ENCODE measurements at places on chromosomes 6 and 20.

DNA sequence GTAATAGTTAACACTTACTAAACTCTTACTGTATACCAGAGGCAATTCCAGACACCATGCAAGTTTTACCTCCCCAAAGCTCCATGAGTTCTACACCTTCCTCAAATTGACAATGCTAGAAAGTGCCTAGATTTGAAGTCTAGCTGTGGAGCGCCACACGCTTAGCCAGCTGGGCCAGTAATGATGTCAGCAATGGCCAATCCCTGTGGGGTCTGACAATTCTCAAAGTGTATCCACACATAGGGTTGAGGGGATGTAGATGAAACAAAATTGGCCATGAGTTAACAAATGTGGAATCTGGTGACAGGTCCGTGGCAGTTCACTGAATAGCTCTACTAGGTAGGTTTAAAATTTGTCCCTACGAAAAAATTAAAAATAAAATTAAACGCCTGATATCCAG is 1.3 kb downstream of the ZNF343 start:
- no peak for DNase-seq

DNA sequence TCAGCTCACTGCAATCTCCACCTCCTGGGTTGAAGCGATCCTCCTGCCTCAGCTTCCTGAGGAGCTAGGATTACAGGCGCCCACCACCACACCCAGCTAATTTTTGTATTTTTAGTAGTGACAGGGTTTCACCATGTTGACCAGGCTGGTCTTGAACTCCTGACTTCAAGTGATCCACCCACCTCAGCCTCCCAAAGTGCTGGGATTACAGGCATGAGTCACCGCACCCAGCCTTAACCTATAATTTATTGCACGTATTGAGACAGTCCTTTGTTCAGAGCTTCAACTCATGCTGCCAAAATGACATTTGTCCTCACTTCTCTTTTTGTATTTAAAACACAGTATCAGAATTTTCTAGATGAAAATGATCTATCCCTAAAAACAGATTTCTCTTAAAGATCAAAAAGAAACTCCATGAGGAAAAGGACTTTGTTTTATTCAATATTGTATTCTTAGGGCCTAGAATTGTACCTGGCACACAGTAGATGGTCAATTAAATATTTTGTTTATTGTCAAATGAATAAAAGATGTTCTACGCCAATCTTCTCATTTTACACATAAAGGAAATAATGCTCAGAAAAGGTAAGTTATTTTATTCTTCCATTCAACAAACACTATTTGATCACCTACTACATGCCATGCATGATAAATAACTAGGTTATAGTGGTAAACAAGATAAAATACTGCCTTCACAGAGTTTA is 10.8 kb downstream of the SERAC1 start:
- no peak for DNase-seq

- DNase-seq, result no peak
These were observed 103.3 kb downstream of the BACH2 start for GRCh38 chr6:90193359-90193758.

DNA sequence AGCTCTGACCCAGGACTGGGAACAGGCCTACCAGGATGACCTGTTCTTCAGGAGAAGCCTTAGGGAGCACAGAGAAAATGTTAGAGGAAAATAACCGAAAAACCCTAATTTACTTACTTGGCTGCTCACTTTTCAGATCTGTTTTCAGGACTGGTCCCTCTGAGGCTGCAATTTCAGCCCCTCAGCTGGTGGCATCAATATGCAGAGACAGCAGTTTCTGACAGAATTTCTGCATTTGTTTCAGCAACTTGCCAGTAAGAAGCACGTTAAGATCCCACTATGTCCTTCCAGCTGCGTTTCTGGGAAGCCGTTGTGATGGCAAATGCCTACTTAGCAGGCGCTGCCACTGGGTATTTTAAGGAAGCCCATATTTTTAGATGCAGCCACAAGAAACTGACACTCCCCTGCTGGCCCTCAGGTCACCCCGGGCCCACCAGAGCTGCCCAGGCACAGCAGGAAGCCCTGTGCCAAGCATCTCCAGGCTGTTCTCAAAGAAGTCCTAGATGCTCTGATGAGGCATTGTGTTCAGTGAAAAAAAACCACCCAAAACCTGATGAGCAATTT is 7.5 kb downstream of the YTHDF1 start:
- DNase-seq, result no peak

GRCh38 chr20:63657260-63657936 is 714 bp upstream of the RTEL1 start:
- DNase-seq, result no peak

DNA sequence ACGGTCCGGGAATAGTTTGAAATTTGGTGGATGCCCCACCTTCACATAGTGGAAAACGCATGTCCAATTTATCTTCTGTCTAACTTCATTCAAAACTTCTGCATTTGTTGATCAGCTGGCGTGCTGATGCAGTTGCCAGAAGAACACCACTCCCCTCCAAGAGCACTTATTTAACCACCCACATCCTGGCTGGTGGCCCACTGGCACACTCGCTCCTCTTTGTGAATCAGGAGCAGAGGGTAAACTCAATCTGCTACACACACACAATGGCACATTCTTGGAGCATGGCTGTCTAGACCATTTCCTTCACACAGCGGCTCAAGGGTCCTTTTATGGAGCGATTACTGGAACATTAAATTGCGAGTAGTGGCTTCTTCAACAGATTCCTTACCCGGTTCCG is 55.1 kb upstream of the CEP162 start:
- no peak for DNase-seq

DNA sequence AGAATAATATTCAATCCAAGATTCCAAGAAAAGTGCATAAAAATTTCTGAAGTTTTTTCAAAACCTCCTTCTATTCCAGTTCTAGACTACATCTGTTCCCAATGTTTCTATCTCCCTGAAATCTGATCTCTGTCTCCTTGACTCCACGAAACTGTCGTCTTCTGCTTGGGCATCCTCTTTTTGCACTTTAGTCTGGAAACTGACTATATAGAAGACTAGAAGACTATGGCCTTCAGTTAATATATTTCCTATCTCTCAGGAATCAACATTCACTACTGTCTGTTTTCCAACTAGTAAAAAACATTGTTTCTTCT is 745.4 kb upstream of the ADGRB3 start:
- DNase-seq, result no peak

DNA sequence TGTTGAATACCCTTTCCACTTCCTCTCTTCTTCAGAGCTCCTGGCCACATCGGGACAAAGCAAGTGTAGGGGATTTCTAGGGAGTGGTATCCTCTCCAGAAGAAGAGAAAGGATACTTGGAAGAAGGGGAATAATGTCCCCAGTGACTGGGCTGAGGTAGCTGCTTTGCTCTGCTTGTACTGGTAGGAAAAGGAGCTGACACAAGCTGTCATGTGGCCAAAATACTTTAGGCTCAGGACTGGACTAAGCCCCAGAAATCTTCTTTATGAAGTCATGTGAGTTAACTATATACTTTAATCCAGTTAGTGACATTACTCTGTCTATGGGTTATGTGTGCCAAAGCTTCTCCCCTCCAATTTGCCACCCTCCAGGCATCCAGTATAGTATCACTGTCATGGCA is 40.5 kb downstream of the AKIRIN2 start:
- no peak for DNase-seq

DNA sequence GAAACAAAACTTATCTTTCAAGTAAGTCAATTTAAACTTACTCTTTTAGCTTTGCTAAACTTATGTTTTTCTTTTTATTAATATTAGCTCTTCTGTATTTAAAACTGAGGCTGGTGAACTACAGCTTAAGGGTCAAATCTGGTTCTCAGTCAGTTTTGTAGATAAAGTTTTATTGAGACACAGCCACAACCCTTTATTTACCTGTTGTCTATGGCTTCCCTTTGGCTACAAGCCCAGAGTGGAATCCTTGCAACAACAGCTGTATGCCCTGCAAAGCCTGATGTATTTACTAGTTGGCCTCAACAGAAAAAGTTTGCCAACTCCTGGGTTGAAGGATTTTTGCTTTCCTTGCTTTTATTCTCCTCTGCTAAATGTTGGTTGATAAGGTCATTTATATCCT is 491.4 kb upstream of the RNF217 start:
- no peak for DNase-seq

- no peak for DNase-seq
These were observed 49.8 kb upstream of the FANCE start for GRCh38 chr6:35402136-35402855.

GRCh38 chr6:2103765-2104523 is 141.5 kb downstream of the GMDS start:
- no peak for DNase-seq

DNA sequence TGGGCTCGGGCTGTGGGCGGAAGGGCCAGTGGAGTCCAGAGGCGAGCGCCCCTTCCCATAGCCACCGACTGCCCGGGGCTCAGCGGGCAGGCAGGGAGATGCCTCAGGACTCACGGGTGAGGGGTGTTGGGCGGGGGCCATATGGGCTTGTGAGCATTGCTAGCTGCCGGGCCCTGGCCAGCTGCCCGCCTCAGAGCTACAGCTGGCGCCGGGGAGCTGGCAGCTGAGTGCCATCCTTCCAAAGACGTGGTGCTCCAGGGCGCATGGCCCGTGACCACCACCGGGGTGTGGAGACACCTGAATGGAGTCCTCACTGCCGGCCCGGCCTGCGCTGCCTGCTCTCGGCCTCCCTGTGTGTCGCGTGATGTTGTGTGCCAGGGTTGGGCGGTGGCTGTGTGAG is 10.6 kb upstream of the RBBP8NL start:
- no peak for DNase-seq

- no peak for DNase-seq
These were observed 16.4 kb downstream of the NFATC2 start for GRCh38 chr20:51526106-51526470.

GRCh38 chr20:46899621-46900020 is 5.0 kb downstream of the EYA2 start:
- DNase-seq, result no peak

DNA sequence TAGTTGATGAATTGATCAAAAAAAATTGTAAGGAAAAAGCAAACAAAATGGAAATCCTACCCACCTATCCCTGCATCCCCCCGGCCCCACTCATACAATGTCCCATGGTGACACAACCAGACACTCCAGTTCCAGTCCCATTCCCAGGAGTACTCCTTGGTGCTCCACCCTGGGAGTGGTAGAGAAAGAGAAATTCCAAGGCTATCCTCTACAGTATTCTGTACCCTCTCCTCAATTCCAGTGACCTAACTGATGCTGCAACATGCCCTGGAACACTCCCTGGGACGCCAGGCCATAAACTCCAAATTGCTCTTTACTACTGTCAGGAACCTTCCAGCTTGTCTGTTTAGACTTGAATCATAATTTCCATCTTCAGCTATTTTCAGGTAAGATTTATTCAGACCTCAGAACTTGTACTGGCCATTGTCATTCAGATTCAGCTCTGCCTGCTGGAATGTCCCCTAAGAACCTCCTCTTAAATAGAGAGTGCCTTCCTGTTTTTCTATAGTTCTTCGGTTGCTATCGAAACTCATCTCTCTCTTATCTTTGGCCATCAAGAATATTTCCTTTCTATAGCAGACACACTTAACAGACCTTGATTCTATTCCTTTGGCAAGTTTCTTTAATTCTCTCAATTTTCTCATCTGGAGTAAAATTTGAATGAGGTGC is 8.7 kb downstream of the GPX6 start:
- no peak for DNase-seq

- no peak for DNase-seq
These were observed 89.9 kb upstream of the SHLD1 start for GRCh38 chr20:5660346-5660745.

DNA sequence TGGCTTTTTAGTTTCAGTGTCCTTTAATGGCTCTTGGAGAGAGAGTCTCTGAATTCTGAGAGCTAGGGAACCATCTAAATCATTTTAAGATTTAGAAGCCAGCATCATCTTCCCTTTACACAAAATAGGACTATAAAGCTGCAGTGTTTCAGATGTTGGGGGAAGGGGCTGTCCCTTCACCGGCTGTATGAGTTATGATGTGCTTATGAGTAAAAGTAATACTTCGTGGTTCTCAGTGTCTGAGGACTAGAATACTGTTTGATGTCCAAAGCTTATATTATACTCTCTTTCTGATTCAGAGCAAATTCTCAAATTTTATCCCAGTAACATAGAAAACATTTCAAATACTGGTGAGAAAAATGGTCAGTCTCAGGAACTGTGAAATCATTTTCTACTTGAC is 63.5 kb upstream of the FAM8A1 start:
- DNase-seq, result no peak

DNA sequence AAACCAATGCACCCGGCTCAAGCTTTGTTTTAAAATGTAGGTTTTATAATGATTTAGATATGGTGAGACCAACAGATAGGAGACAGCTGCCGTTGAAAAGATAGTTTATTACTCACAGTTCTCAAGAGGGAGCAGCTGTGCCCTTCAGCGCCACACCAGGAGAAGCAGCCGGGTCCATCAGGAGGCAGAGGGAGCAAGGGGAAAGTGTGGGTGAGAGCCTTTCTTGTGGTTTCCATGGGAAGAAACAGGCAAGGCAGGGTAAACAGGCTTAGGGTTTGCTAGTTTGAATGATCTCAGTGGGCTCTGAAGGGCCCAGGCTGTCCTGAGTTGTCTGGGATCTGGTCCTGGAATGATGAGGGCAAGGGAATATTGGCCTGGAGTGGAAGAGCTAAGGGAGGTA is 117.7 kb upstream of the PLCB4 start:
- DNase-seq, result no peak

- DNase-seq, result no peak
These were observed 79.3 kb upstream of the AGPAT4 start for GRCh38 chr6:161353208-161353613.

DNA sequence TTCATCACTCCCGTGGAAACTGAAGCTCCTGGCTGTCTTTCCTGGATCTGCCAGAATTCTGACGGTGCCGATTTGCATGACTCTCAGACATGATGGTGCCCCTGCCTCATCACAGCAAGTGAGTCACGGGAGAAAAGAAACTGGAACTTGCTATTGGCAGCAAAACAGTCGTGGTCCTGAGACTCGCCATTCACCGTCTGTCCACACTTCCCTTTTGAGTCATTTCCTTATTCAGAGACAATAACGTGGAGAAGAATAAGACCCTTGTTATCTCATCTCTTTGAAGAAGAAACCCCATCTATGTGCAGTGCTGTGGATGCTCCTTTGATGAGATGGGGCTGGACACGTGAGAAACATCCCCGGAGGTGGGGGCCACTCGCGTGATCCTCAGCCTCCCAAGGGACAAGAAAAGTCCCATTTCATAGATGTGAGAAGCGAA is 4.2 kb downstream of the GPR31 start:
- no peak for DNase-seq

DNA sequence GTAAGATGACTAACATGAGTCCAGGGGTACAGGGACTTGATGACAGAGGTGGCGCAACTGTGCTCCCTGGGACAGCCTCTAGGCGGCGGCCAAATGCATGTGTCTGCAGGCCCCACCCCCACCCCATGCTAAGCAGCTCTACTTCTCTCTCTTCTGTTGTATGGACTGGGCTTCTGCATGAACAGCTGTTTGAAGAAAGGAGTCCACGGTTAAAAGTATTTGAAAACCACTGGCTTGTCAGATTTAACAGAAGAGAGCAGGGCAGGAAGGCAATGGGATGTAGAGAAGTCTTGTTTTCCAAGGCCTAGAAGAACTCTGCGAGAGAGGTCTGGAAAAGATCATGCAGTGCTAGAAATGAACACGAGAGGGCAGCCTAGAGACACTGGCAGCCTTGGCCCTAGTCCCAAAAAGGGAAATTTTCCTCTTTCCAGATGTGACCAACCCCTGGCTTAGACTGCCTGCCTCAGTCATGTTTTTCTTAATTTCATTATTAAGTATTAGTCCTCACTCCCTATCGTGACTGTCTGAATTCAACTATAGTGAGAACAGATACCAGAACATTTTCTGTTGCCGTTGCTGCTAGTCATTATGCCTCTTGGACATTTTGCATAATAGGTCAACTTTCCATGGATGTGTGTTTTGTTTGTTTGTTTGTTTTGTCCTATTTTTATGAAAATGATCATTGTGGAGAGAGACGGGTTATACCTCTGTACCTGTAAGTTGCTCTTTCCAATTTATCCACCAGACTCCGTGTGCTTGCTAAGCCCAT is 265.0 kb downstream of the ADGRG6 start:
- DNase-seq, result peak; percentile 8
